ENCODE measurements at places on chromosomes 2 and 18. TPM values are rescaled to one million over a fixed set of nuclear protein-coding genes. Genes with fewer than 3 reads are reported as not detected.

Gene AP1S3
- total RNA-seq = 0.50 TPM

Gene CABYR
- 0.75 TPM for total RNA-seq

Gene NTSR2
- not detected for total RNA-seq

Gene AMER3
- not detected for total RNA-seq

Gene CGREF1
- not detected for total RNA-seq

Gene SATB2
- total RNA-seq = not detected

Gene LHCGR
- total RNA-seq = not detected

Gene PXDN
- 0.84 TPM for total RNA-seq

Gene OSBPL6
- total RNA-seq = 0.08 TPM

Gene FEV
- total RNA-seq = not detected

Gene EVA1A
- total RNA-seq = not detected

Gene TMEM247
- total RNA-seq = not detected

Gene NEDD4L
- 13.7 TPM for total RNA-seq

Gene LRRTM4
- total RNA-seq = not detected

Gene GLB1L
- total RNA-seq = 2.4 TPM

Gene FAHD2A
- total RNA-seq = 27.5 TPM

Gene GAD1
- not detected for total RNA-seq

DNA sequence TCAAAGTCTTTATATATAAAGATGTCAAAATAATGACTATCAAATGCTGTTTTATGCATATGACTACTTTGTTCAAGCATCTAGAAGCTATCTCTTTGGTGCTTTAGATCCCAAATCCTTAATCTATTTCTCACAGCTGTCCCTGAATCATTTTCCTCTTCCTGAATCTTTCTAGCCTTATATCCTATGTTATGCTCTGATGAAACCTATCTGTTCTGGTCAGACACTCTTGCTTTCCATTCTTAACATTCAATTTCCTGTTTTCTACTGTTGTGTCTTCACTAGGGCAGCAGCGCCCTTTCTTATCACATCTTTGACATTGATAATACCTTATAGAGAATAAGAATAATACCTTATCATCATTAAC, 6.3 kb upstream of the PARD3B start:
- DNase-seq = no peak

DNA sequence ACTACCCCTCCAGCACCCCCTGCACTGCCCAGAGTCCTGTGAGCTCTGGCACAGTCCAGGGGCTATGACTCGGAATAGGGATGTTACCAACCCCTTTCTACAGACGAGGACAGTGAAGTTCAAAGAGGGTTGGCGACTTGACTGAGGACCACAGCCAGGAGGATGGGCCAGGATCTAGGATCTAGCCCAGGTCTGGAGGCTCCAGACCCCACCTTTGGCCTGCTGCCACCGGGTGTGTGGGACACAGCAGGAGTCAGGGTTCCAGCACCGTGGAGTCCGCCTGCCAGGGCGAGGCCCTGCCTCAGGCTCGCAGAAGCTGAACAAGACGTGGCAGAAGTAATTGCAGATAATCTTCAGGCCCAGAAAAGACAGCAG, 37.9 kb upstream of the GPC1 start:
- no peak for DNase-seq

- DNase-seq = no peak
Observed at GRCh38 chr18:60153376-60153775, 219.2 kb downstream of the MC4R start.

DNA sequence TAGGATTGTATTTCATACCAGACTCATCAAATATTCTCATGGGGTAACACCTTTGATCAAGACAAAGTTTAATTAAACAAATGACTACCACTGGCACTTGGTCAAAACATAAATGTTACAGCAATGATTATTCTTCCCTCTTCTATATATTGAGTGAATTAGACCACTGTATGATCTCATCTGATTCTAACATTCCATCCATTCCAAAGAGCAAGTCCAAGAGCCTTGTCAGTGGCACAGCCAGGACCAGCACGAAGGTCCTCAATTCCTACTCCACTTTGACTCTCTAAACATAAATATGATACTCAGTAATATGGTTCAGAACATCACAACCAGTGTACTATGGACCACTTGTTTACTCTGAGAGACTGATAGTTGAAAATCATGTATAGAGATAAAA, 86.4 kb downstream of the AP1S3 start:
- no peak for DNase-seq

GRCh38 chr2:54726940-54727339, 3.5 kb downstream of the EML6 start:
- DNase-seq = no peak

- DNase-seq = no peak
Observed at GRCh38 chr2:36415381-36416022, 59.9 kb downstream of the CRIM1 start.

GRCh38 chr2:71336802-71337201, 5.2 kb downstream of the ZNF638 start:
- no peak for DNase-seq

GRCh38 chr2:196670342-196670741, 30.8 kb downstream of the CCDC150 start:
- no peak for DNase-seq

DNA sequence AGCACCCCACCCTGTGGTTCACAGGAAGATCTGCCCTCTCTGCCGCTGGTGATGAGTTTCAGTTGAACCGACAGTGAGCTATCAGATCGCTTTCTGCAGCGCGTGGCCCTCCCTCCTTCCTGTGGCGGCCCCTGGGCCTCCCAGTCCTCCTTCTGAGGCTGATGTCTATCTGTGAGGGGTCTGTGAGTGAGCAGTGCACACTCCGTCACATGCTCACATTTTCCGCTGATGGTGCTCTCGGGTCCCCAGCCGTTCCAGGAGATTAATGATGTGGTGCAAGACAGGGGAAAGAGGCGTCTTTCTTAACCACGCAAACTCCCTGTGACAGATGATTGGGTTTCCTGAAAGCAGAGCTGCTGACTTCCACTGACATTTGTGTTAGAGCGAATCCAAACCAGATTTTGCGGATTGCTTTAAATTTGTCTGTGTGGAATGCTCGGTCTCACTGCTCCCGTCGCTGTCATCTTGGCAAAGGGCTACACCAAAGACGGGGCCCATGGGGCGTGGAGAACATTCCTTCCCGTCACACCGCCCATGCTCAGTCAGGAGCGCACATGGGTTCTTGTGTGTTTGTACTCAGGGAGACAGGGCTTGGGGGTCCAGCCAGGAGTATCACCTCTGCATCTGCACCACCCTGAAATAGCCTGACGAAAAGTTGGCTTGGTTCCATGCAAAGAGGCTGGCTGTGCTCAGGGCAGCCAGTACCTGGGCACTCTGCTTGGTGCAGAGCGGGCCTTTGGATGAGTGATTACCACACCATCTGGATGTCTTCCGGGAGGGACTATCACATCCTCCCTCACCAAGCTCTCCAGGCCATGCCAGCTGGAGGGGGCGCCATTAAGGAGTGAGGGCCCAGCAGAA, 154.7 kb upstream of the HS6ST1 start:
- DNase-seq = no peak

DNA sequence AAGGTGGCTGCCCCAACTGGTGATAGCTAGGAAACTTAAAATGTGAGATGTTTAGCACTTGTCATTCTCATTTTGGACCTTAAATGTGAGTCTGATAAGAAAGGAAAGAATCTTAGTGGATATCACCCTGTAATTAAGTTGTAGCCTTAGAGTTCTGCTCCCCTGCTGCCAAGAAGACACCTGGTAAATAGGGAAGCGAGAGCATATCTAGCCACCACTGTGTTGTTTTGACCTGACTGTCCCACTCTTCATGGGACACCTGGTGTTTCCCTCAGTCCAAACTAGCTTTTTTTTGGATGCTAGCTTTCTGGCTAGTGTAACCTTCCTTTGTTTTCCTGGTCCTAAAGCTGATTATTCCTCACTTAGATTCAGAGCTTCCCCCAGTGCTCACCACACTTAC, 357.6 kb downstream of the RAD51AP2 start:
- DNase-seq = no peak

DNA sequence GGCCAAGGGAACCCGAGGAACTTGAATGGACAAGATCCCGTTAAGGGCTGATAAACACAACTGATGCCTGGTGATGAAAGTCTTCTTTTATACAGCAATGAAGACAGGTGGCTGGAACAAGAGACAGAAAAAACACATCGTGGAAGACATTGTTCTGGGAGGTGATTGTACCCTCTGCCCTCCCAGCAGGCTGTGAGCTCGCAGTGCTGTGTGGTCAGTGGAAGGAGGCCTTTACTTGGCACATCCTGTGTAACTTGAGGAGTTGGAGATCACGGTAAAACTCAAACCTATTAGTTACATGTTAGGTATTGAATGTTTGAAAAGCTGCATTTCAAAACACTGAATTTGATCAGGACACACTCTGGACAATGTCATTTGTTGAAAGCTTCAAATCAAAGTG, 249.9 kb upstream of the EPAS1 start:
- no peak for DNase-seq

DNA sequence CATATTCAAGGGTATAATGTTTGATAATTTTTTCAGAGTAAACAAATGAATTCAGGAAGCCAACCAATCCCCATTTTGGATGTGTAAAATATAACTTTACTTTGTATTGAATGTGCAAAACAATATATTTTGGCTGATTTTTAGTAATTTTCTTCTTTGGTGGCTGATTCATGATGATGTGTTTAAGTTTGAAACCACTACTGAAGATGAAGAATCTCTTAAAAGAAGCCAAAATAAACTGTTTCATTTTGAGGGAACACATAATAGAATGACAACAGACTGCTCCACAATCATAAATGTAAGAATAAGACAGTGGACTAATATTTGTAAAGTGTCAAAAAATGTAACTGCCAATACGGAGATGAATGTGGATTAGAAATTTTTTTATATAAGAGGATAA, 52.5 kb upstream of the TRIM43 start:
- no peak for DNase-seq

DNA sequence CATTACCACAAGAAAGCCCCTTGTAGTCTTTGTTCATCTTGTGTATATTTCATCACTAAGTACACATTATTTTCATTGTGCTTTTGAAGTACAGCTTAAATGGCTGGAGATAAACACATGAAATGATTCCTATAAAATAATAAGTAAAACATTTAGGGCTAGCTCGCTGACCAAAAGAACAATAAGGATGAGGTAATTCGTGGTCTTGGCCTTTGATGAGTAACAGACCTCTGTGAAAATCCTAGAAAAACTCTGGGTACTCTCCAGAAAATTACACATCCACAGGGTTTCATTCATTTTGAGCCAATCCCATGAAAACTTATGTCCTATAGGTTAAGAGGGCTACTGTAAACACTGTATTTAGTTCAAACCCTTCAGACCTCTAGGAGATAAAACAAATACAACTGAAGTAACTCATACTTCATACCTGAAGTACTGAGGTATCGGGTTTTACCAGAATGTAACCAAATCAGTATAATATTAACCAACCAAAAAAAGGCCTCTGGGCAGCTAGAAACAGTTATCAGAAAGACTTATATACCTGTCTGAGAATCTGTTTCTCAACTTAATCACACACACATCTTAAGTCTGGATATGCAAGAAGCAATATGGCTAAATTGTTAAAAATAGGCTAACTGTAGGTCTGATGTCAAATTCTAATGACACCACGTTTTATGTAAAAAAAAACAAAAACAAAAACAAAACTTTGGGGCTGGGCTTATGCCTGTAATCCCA, 31.0 kb downstream of the CFAP36 start:
- no peak for DNase-seq

DNA sequence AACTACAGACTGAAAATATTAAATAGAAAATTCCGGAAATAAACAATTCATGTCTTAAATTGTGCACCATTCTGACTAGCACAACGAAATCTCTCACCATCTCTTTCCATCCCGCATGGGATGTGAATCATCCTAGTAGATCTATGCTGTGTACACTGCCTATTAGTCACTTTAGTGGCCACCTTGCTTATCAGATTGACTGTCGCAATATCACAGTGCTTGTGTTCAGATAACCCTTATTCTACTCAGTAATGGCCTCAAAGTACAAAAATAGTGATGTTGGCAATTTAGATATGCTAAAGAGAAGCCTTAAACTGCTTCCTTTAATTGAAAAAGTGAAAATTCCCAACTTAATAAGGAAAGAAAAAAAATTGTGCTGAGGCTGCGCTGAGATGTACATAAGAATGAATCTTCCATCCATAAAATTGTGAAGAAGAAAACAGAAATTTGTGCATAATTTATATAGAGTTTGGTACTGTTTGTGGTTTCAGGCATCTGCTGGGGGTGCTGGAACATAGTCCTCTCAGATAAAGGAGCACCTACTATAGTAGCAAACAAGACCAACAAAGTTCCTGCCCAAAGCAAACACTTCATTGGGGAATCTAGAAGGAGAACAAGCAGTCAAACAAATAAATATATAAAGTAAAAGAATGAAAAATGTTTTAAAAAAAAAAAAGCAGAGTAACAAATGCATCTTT, 12.0 kb downstream of the PSMD1 start:
- no peak for DNase-seq

DNA sequence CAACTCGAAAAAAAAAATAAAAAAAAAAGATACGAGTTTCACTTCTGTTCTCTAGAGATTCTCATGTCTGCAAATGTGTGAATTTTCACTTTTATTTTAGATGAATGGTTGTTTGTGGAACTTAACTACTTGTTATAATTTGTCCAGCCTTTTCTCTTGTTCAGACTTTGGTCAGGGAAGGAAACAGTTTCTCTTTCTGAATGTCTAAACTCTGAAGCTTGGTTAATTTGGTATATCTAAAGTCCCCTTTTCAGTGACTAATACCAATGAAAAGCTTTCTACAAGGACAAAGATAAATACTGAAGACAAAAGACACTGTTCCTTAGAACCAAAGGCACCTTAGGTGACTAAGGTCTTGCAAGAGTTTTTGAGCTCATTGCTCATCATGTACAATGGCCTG, 144.4 kb upstream of the PIEZO2 start:
- DNase-seq = no peak

- no peak for DNase-seq
Observed at GRCh38 chr18:76459687-76460350, 35.2 kb downstream of the ZNF516 start.

DNA sequence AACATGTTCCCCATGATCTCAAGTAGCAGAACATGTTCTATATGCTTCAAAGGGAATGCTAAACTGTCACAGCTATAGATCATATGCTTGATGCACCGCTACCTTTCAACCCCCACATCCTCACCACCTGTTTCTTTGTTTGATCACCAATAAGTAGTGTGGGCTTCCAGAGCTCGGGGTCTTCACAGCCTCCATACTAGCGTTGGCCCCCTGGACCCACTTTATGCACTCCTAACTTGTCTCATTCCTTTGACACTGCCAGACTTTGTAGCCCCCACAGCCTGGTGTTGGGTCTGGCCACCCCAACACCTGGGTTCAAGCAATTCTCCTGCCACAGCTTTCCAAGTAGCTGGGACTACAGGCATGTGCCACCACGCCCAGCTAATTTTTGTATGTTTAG, 11.6 kb upstream of the RBM44 start:
- DNase-seq = no peak

DNA sequence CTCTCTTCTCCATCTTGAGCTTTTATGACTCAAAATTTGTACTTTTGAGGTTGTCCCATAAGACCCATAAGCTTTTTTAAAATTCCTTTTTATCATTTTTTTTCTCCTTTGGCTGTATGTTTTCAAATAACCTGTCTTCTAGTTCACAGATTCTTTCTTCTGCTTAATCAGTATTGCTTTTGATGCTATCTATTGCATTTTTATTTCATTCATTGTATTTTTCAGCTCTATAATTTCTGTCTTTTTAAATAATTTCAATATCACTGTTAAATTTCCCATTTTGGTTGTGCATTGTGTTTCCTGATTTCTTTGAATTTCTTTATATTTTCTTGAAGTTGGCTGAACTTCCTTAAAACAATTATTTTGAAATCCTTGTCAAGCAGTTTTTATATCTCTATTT, 4.8 kb upstream of the XDH start:
- DNase-seq = no peak

GRCh38 chr18:70430501-70431173, 141.8 kb downstream of the SOCS6 start:
- no peak for DNase-seq

GRCh38 chr18:62710417-62710816, 4.9 kb upstream of the PHLPP1 start:
- DNase-seq = no peak
